NT2/D1 (cell line): ENCODE measurements at places on chromosomes 16 and 17.

DNA sequence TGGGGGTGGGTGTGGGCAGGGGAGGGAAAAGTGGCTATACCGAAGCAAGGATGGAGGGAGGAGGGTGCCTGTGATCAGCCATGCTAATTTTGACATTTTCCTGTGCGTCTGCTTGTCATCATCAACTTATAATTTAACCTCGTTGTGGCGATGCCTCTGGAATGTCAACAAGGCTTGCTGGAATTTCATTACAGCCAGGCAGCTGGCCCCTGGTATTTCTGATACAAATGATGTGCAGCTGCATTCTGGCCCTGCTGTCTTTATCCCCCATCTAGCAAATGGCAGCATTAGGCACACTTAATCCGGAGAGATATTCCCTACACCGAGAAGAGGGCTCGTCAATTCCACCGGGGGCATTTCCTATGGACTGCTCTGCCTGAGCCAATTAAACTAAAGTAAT, 278.3 kb upstream of the CCL2 start:
- DNase-seq: no peak

- peak; percentile 36 for DNase-seq
Measured at GRCh38 chr16:1543085-1543896, 9.8 kb downstream of the TMEM204 start.

DNA sequence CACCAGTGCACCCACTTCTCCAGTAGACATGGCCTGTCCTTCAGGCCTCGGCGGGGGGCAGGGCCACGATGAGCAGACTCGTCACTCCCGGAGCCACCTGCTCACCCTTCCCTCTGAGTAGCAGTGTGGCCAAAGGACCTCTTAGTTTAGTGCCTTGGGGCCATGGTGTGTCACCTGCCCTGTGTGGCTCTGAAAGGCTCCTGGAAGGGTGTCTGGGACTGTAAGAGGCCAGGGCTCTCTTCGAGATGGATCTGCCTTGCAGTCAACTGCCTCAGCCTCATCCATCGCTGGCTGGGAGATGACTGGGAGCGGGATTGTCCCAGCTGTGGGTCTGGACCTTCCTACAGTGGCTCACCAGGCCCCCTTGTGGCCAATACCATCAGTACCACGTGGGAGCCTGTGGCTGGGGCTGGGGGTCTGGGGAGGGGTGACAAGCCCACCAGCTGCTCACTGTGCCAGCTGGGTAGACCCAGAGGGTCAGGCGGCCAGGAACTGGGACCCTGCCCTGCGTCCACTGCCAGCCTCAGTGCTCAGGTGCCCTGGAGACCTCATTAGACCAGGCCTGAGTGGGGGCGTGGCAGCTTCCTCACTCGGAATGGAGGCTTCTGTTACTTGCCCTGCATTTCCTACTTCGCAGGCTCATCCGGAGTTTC, 133.4 kb downstream of the OR1D5 start:
- DNase-seq: peak; percentile 30

GRCh38 chr17:17972952-17973254, 241 bp downstream of the DRC3 start:
- DNase-seq: no peak

DNA sequence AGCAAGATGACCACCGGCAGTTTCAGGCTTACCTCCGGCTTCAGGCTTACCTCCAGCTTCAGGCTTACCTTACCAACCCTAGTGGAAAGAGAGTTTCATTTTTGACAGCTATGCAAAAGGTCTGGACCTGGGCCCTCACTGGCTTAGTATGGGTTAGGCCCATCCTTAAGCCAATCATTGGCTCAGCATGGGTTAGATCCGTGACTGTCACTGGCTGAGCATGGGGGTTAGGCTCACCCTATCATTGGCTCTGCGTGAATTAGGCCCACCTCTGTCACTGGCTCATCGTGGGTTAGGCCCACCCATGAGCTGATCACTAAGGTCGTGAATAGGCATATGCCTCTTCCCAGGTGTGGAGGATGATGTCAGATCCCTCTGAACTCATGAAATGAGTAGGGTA, 8.1 kb downstream of the NDE1 start:
- DNase-seq: no peak

DNA sequence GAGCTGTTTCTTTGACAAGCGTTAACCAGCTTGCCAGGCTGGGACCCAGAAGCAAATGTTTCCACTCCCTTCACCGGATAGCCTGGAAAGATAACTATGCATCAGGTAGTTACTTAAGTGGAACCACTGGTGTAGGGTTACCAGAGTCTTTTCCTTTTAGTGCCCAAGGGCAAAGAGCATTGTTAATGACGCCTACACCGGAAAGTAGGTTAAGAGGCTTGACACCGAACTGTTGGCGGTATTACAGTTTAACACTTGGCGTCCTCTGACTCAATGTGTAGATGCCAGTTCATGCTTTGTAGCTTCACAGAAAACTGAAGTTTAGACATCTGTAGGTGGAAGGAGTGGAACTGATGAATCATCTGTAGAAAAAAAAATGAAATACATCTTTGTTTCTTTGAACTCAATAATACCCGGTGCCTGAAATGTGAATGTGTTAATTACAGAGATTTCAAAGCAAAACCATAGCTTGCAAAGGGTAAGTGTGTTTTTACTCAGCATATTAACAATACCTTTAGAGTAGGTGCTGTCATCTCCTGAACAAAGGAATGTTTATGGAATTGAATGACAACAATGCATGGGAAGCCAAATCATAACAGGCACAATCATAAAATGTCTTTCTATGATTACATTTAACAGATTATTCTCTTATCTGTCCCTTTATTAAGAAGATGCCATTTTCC, 426.7 kb upstream of the SALL1 start:
- DNase-seq: peak; percentile 13

DNA sequence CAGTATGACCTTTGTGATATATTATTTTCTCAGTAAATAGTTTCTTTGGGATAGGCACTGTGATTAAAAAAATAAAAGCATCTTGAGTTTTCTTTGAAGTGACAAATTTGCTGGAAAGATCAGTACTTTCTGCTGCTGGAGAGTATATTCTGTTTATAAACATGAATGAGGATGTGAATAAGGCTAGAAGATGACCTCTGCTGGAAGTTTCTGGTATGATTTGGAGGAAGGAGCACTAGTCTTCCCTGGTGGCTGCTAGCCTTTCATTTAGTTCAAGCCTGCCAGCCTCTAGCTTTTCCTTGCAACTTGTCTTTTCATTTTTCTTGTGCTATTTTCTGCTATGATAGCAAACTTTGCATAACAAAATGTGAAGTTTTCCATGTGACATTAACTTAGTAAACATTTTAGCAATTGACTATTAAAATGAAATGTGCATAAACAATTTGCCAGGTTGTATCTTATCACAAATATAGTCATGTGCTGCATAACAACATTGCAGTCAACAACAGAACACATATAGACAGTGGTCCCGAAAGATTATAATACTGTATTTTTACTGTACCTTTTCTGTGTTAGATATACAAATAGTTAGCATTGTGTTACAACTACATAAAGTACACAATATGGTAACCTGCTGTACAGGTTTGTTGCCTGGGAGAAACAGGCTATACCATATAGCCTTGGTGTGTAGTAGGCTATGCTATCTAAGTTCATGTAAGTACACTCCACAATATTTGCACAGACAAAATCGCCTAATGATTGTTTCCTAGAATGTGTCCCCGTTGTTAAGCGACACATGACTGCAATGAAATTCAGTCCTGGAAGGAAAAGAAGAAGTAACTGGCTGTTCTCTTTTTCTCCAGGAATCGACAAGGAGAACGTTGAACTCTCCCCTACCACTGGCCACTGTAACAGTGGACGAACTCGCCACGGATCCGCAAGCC, 18.1 kb upstream of the RAB11FIP4 start:
- no peak for DNase-seq

GRCh38 chr16:47925811-47926460, 229.9 kb downstream of the ABCC12 start:
- no peak for DNase-seq

DNA sequence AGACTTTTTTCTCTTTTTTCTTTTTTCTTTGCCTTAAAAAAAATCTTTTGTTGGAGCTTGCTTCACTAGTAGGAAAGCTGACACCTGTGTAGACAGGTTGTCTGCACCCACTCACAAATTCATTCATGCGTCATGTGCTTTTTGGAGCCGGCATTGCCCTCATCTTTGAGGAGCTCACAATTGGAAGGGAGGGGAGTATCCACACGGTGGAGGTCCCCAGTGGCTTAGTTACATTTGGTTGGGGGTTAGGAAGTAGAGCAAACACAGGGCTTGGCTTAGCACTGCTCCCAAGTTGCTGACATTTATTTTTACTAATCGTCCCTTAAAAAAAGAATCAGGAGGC, 18.7 kb upstream of the MEIOB start:
- no peak for DNase-seq

DNA sequence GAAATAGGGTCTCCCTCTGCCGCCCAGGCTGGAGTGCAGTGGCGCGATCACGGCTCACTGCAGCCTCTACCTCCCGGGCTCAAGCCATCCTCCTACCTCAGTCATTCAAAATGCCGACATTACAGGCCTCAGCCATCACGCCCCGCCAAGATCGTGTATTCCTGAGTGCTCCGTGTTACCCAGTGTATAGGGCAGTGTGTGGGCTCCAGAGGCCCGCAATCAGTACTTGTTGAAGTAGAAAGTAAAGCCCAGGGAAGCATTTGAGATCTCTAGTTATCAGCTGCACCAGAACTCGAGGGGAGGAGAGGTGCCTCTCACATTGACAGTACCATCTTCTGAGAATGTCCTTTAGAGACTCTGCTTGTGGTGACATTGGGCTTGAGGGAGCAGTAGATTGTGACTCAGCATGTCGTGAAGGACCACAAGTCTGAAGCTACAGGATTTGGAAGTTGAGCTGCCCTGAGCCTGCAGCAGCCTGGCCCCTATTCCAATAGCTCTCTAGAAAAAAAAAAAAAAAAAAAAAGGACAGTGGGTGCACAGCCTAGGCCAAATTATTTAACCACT, 1.1 kb upstream of the PRPSAP1 start:
- no peak for DNase-seq

GRCh38 chr16:19095654-19096053, 18.1 kb upstream of the ITPRIPL2 start:
- DNase-seq: peak; percentile 66

DNA sequence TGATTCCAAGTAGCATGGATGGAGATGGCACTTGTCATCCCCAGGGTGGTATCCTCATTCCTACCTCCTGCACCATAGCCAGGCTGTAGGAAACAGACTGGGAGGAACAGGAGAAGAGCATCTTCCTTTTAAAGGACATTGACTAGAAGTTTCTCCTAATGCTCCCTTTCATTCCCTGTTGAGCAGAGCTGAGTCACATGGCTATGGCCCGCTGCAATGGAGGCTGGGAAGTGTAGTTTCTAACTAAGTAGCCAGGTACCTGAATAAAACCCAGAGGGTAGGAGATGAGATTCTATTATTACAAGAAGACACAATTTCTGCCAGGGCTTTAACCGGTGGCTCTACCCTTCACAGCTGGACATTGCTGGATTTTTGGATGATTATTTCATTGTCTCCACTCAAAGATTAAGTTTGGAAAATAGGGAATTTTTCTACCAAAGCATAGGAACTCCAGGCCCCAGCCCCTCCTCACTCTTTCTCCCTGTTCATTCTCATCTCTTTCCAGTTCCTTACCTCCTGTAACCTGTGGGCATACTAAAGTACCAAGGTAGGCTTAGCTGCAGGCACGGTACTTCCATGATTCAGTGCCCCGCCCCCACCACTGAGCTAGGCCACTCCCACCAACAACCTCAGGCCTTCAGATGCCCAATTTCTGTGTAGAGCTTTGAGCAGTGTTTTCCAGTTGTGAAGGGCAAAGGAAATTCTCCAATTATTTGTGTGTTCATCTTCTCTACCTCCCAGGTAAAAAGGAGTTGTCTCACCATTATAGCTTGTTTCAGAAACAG, 378.3 kb downstream of the CDH13 start:
- DNase-seq: no peak

GRCh38 chr16:22291860-22292318, 5.3 kb upstream of the POLR3E start:
- no peak for DNase-seq

DNA sequence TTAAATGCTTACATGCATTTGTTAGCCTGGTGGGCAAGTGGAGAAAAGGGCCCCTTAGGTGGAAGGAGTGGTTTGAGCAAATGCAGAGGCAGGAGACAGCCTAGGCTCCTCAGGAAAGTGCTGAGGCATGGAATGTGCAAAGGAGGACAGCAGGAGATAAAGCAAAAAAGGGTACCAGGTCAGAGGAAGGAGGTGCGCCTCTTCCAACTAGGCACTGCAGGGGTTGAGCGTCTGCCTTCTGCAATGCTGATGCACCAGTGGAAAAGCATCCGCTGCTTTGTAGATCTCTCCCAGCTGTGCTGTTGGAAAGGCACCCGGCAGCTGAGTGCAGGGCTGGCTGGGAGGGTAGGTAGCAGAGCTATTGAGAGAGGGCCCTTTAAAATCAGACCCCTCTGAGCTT, 287.0 kb upstream of the XYLT1 start:
- DNase-seq: peak; percentile 88

- no peak for DNase-seq
Measured at GRCh38 chr17:82365606-82366295, 5.8 kb upstream of the UTS2R start.

DNA sequence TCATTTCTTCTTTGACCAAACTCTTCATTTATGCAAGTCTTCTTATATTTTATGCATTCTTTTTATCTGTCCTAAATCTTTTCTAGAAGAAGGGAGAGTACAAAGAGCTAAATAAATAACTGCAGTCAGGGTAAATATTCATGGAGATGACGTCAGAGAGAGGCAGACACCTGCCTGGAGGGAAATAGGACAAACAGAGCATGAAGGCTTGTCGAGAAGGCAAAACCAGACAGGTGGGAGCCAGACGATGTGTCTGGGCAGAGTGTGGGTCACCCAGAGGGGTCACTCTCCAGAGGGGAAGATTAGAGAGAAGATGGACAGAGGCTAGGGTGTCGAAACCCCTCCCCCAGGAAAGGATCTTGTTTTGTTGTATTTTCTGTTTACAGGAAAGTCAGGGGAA, 78.3 kb upstream of the RPL38 start:
- DNase-seq: no peak

DNA sequence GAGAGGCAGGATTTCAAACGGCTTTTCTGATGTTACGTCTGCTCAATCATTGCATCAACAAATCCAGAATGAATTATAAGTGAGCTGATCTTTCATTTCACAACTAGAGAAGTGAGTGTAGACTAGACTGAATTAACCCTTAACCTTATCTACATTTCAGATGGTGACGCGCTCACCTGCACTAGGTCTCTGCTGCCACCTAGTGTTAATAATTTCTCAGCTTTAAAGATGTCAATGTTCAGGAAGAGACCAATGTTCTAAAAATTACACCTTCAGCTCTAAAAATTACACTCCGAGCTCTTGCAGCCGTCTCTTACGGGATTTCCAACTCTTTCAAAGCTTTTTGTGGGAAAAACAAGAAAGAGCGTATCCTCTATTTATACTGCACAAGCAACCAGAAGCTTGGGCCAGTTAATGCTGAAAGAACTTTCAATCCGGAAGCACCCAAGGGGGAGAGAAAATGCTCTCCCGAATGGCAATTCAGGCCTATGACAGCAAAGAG, 88.2 kb upstream of the FA2H start:
- DNase-seq: no peak

GRCh38 chr17:81294512-81295030, 536 bp downstream of the SLC38A10 start:
- no peak for DNase-seq
